ENCODE measurements at places on chromosomes 2 and 18. TPM values are rescaled to one million over a fixed set of nuclear protein-coding genes. Genes with fewer than 3 reads are reported as not detected.

DNA sequence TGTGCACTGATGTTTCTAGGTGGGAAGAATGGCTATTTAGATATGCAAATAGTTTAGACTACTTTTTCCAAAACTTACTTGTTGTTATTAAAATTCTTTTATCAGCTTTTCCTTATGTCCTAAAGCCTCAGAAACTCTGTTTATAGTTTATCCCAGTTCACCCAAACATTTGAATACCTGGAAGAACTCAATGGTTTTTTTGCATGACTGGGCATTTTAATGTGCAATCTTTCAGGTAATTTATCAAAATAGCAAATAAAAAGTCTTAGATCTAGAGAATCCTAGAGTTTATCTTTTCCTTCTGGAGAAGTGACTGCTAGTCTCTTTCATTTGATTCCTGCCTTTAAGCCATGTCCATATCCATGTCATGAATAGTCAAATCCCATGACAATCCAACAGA is 9.6 kb upstream of the ADAM23 start:
- H3K36me3 ChIP-seq, result no peaks in the 10 kb centered on the region
- peaks cover 12% of the 10 kb centered on the region for H3K27me3 ChIP-seq
- no peak for DNase-seq
- H3K27ac ChIP-seq, result no peak overlapping the region
- no peaks in the 10 kb centered on the region for H3K4me1 ChIP-seq

- H3K4me3 ChIP-seq, result peak overlapping the region; percentile 53
- H3K36me3 ChIP-seq, result no peaks in the 10 kb centered on the region
- H3K4me1 ChIP-seq, result peaks cover 39% of the 10 kb centered on the region
- H3K27ac ChIP-seq, result peak overlapping the region; percentile 89
Measured at GRCh38 chr2:74573747-74574562, 19.4 kb downstream of the DOK1 start.

DNA sequence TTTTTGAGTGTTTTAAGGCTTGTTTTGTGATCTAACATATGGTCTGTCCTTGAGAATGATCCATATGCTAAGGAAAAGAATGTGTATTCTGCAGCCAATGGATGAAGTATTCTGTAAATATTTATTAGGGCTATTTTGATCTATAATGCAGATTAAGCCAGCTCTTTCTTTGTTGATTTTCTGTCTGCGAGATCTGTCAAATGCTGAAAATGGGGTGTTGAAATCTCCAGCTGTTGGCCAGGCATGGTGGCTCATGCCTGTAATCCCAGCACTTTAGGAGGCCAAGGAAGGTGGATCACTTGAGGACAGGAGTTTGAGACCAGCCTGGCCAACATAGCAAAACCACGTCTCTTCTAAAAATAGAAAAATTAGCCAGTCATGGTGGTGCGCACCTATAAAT is 132.7 kb downstream of the DIS3L2 start:
- no peak overlapping the region for H3K27ac ChIP-seq
- no peaks in the 10 kb centered on the region for H3K27me3 ChIP-seq
- no peak overlapping the region for H3K4me3 ChIP-seq
- no peak for DNase-seq
- H3K4me1 ChIP-seq, result no peaks in the 10 kb centered on the region

GRCh38 chr2:85110991-85111560 is 22.1 kb upstream of the TCF7L1 start:
- DNase-seq, result no peak
- no peaks in the 10 kb centered on the region for H3K4me1 ChIP-seq
- H3K4me3 ChIP-seq, result no peak overlapping the region
- peaks cover 22% of the 10 kb centered on the region for H3K27me3 ChIP-seq
- H3K36me3 ChIP-seq, result no peaks in the 10 kb centered on the region

GRCh38 chr18:68734308-68734707 is 19.4 kb upstream of the TMX3 start:
- H3K27me3 ChIP-seq, result no peaks in the 10 kb centered on the region
- H3K4me1 ChIP-seq, result no peaks in the 10 kb centered on the region
- no peaks in the 10 kb centered on the region for H3K36me3 ChIP-seq

The TFCP2L1 gene
- 0.05 TPM for total RNA-seq

GRCh38 chr2:195363496-195363895 is 293.5 kb upstream of the SLC39A10 start:
- H3K27me3 ChIP-seq, result peaks cover 1% of the 10 kb centered on the region
- no peak overlapping the region for H3K27ac ChIP-seq
- no peaks in the 10 kb centered on the region for H3K36me3 ChIP-seq
- no peak overlapping the region for H3K4me3 ChIP-seq

- no peak for DNase-seq
- H3K4me1 ChIP-seq, result peaks cover 20% of the 10 kb centered on the region
- H3K4me3 ChIP-seq, result peak within 1 kb of the TSS; percentile 74
- H3K27ac ChIP-seq, result no peak within 1 kb of the TSS
- no peaks in the 10 kb centered on the region for H3K36me3 ChIP-seq
Measured at GRCh38 chr2:216632952-216633615, at the start of gene IGFBP2. TSS of gene IGFBP2 (plus strand) at chr2:216633420. CDS start at chr2:216633524, 104 bp downstream.

DNA sequence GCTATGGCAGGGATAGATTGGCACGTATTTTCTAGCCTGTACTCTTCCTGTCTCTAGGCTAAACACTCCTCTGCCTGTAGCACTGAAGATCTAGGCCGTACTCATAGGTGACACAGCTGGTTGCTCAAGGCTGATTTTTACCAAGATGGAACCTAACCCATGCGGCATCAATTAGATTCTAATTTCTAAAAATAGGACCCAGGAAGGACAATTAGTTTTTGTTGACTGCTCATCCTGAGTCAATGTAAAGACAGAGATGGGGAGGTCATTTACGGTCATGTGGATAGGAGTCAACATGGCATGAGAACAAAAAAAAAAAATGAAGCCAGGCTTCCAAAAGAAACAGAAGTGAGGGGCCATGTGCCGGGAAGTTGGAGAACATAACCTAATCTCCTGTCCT is 360.7 kb upstream of the ETAA1 start:
- H3K27ac ChIP-seq, result no peak overlapping the region
- H3K36me3 ChIP-seq, result no peaks in the 10 kb centered on the region
- H3K4me1 ChIP-seq, result no peaks in the 10 kb centered on the region
- no peak for DNase-seq
- no peak overlapping the region for H3K4me3 ChIP-seq

DNA sequence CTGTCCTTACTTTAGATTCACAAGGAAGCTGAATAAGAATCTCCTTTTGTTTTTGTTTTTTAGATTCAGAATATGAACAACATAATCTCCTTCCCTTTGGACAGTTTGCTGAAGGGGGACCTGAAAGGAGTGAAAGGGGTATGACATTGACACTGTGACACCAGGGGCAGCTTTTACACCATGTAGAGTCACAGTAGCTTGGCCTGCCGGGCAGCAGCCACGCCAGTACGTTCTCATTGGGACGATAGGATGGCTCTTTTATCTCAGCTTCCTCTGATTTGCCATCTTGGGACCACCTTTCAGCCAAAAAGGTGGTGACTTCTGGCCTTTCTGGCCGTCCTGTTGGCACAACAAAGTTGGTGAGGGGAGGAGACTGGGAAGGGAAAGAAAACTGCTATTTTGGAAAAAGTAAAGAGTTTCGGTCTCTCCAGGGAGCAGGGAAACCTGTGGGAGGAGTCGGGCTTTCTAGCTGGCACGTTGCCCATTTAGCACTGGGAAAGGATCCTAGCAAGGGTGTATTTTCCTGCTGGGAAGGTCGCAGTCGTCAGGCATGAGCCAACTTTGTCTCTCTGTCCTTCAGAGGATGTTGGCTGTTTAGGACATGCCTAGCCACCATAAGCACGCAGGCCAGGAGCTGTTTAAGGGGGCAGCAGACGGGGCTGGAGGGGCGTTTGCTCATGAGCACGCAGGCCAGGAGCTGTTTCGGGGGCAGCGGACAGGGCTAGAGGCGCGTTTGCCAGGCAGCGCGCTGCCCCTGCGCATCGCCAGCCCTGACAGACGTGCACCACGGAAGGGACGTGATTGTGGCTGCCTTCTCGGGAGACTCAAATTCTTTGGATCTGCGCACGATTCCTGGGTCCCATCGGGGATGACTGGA is 104.6 kb downstream of the ITGB1BP1 start:
- H3K4me1 ChIP-seq, result no peaks in the 10 kb centered on the region
- H3K27me3 ChIP-seq, result peaks cover 8% of the 10 kb centered on the region
- no peak overlapping the region for H3K4me3 ChIP-seq
- H3K27ac ChIP-seq, result no peak overlapping the region
- no peak for DNase-seq

DNA sequence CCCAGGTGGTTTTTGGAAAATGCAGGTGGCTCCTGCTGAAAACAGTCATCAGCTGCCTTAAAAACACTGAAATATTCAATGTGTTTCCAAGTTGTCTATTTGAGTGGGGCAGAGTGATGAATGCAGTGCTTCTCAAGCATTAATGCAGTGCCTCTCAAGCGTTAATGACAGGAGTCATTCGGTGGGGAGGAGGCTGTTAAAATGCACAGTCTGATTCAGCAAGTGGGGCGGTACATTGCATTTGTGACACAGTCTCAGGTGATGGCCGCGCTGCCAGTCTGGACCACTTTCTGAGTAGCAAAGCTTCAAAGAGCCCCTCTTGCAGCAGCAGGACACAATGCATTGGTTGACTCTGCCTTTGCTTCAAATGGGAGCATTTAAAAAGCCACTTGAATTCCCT is 231.4 kb upstream of the RGPD4 start:
- DNase-seq, result no peak
- H3K4me1 ChIP-seq, result no peaks in the 10 kb centered on the region
- no peaks in the 10 kb centered on the region for H3K36me3 ChIP-seq
- no peaks in the 10 kb centered on the region for H3K27me3 ChIP-seq

The UGT1A3 gene
- not detected for total RNA-seq

The CFC1 gene
- total RNA-seq, result not detected

DNA sequence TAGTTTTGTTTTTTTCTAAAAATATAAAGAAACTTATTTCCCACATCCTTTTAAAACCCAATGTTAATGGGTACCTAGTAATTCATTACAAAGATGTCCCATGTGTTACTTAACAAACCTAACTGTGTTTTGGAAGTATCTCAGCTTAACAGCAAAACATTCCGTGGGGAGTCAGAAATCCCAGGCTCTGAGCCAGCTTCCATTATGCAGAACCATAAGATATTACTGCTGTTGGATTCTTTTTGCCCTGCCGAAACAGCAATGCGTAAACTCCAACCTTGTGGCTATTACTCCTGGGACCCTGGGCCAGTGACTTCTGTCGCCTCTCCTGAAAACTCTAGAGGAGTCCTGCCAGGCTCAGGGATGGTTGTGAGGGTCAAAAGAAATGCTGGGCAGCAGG is 174.1 kb downstream of the UXS1 start:
- no peak overlapping the region for H3K27ac ChIP-seq
- DNase-seq, result no peak
- H3K4me1 ChIP-seq, result no peaks in the 10 kb centered on the region
- no peak overlapping the region for H3K4me3 ChIP-seq
- H3K36me3 ChIP-seq, result no peaks in the 10 kb centered on the region

Data from activated B cell treated with CpG ODN at 0.5 μM for 24 hours (primary cell).